SHP77 treated with DMSO at 0.1 percent for 48 hours (cell line): ENCODE measurements at places on chromosomes 7 and 10.

GRCh38 chr10:89479771-89480446 is 55.5 kb downstream of the SLC16A12 start:
- no peak for DNase-seq

- DNase-seq, result no peak
Measured at GRCh38 chr10:9091530-9092093, 1037.1 kb downstream of the GATA3 start.

DNA sequence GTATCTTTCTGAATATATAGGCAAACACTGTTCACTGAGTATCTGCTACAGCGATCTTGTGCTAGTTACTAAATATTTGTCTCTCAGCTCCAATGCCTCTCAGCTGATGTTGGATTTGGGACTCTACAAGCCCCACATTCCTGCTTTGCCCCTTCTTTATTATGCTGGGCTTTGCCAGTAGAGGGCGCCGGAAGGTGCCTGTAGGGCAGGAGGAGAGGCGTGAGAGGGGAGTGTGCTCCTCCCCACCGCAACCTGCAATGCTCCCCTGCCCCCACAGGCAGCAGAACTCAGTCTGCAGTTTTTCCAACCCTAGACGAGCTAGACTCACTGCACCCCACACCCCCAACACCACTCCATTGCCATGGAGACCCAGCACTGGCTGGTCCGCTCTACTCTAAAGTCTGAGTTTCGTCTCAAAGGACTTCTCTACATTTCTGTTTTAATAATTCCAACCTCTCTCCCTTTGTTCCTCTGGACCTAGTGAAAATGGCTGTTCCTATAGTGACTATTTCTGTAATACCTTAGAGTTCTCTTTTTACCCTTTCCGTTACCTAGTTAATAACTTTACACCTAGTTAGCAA is 337.6 kb downstream of the CCSER2 start:
- DNase-seq, result no peak

DNA sequence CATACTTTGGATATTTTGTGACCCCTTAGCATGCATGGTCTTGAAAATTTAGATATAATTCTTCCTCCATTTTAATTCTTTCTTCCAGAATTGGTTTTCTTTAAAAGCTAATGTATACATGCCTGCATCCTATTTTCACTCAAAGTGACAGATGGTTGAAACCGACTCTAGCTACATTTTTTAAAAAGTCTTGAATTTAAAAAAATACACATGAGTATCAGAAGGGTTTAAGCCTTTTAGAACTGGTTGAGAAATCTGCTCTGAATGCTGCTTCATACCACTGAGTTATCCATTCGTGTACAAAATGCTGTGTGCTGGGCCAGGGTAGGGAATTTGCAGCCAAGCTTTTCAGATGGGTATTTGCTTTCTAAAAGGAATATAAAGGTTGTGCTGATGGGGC is 16.5 kb downstream of the DYNC1I1 start:
- DNase-seq, result no peak

DNA sequence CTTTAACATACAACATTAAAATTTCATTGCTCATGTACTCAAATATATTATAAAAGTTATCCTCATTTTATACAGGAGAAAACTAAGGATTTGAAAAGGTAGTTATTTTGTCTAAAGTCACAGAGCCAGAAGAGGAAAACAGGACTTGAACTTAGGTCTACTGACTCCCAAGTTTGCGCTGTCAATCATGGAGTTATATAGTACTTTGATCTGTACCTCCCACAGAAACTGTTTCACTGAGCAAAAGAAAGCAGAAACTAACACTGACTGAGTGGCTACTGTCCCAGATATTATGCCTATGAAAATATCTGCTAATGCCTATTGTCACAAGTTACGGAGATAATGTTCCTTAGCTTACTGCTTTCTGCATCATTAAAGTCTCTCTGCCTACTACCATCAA is 329.1 kb downstream of the MAGI2 start:
- no peak for DNase-seq

GRCh38 chr10:3067118-3067858 is at the start of gene PFKP:
PFKP (plus strand) TSS chr10:3067548; CDS start chr10:3067596, 48 bp downstream.
- no peak for DNase-seq

- DNase-seq, result no peak
Measured at GRCh38 chr7:26182706-26183105, 17.8 kb downstream of the HNRNPA2B1 start.

- no peak for DNase-seq
Measured at GRCh38 chr10:90407131-90407530, 450.7 kb downstream of the HTR7 start.

DNA sequence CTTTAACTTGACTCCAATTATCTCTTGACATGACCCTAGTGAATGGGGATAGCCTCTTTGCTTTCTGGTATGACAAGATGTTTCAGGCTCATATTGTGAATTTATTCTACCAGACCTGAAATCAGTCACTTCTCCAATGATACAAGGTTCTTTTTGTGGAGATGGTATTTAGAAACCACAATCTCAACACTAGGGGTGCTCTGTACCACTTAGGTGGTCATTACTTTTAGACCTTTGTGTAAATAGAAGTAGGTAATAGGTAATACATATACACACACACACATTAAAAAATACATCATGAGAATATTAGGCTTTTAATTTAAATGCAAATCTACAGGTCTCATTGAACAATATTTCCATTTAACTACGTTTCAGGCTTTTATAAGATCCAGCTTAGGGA is 199.0 kb upstream of the RHOBTB1 start:
- DNase-seq, result no peak

DNA sequence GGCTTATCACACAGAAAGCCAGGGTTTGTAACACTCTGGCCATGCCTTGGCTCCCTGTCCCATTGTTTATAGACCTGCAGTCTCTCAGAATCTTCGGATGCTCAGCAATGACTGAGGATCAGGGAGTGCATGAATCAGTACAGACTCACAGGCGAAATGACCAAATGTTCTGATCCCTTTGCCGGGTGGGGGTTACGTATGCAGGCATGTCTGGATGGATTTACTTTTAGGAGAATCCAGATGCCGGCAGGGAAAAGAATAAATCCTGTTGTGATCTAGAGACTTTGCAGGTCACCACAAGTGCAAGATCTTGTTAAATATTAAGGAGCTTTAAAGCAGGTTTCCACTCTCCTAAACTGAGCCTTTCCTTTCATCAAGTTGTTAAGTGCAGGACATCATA is 149.5 kb downstream of the SFMBT2 start:
- no peak for DNase-seq

DNA sequence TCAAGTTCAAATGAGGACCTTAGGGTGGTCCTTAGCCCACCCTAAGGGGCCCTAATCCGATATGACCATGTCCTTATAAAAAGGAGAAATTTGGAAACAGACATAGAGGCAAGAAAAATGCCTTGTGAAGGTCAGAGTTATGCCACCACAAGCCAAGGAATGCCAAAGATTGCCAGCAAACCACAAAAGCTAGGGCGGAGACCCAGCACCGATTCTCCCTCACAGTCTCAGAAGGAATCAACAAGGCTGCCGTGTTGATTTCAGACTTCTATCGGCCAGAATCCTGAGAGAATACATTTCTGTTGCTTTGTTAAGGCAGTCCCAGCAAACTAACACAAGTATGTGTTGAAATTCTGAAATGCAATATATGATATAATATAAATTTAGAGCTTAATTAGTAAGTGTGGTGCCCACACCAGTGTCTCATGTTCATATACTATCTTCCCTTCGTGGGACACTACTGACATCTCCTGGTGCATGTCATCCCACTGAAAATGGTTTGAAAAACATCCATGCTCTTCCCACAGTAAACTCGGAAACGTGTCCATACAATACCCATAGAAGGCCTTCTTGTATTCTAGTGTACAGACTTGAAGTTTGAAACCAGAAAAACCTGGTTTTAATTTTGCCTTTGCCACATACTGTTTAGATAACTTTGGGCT is 349.0 kb downstream of the TNS3 start:
- DNase-seq, result no peak

DNA sequence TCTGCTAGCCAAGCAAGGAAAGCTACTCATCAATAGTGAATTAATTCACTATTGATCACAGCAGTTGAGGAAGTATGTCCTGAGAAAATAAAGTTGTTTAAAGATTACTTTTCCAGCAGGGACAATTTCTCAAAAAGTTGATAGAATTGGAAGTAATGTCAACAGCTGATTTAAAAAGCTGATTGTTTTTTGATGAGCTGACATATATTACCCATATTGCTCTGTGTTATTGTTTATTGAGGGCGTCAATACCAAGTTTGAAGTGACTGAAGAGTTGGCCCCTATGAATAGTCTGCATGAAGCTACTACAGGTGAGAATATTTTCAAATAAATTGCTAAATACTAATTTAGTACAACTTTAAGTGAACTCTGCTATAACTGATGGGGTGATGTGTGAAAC is 28.0 kb downstream of the ZFAND4 start:
- no peak for DNase-seq

DNA sequence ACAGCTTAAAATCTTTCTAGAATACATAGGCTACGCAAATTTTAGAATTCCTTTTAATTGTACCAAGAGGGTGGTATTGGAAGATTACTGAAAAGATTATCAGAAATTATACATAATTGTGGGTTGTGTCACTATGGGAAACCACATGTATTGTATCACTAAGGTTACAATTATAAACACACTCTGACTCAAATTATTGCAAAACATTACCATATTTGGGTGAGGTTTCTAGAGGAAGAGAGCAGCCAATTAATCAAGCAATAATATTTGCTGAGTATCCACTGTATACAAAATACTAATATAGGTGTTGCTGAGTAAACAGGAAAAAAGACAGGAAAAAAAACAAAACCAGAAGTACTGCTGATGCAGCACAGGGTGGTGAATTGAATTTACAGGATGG is 3.1 kb upstream of the CAPZA2 start:
- no peak for DNase-seq

DNA sequence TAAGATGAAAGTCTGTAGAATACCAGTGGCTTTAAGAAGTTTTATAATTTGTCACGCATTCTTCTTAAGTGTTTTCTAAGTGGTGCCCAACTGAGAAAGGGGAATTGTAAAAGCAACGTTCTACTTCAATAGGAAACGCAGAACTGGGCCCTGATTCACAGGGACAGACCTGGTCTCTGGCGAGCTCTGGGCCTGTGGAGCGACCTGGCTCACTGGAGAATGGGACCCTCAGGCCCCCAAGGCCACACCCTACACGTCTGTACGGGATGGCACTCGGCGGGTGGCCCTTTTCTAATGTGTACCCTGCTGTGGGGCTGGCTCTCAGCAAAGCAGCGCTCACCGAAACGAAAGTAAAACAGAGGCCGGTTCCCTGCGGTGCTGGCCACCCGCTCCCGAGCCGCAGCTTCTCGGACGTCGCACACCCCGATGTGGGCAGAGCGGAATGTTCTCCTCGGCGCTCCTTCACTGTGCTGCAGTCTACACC is 205.0 kb downstream of the DIP2C start:
- DNase-seq, result no peak

GRCh38 chr10:70430493-70431445 is 10.7 kb downstream of the NODAL start:
- DNase-seq, result no peak

DNA sequence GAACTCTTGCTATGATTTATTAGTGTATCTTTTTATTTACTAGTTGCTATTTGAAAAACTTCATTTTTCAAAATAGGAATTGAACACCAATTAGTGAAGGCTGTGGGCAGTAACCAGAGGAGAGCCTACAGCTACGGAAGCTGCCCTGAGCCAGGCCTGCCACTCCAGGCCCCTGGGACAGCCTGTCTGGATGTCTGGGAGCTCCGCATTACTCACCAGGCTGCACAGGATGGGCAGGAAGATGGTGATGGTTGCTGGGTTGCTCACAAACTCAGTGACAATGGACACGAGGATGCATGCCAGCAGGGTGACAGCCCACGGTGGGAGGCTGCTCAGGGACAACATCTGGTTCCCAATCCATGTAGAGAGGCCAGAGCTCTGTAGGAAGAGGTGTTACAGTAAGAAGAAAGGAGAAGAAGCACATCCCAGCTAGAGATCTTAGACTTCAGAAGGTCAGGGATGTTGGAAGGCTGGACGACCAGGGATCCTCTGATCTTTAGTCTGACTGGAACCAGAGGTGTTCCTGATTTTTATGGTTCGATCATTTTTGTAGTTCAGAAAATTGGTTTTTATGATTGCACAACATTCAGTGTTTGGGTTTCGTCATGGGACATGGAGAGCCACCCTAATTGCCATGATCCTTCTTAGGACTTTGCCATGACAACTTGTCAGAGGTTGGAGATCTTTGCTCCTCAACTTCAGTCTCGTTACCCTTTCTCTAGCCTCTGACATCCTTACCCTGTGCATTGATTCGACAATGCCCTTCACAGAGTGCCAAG is 23.2 kb downstream of the STMP1 start:
- DNase-seq, result no peak

DNA sequence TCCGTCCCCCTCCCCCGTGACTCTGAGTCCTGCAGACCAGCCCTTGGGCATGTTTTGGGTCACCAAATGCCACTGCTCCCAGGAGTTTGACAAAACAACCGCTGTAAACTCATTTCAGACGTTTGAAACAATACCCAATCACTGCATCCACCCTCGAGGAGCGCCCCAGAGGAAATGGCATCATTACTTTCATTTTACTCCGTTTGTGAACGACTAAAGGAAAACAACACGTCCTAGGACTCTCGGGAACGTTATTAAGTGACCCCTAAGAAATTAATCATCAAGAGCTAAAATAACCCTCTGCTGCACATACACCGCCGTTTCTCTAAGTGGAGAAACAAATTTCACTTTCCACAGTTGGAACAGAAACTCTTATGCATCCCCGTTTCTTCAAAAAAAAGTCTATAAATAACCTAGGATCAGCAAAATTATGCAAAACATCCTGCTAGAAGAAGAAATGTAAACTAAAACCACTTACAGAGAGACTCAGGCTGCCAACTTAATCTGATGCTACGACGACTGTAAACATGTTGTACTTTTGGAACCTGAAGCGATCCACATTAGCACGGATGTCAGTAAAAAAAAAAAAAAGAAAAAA is 109.9 kb upstream of the EFCAB10 start:
- no peak for DNase-seq

- DNase-seq, result no peak
Measured at GRCh38 chr7:71112436-71112835, 19.5 kb upstream of the GALNT17 start.

DNA sequence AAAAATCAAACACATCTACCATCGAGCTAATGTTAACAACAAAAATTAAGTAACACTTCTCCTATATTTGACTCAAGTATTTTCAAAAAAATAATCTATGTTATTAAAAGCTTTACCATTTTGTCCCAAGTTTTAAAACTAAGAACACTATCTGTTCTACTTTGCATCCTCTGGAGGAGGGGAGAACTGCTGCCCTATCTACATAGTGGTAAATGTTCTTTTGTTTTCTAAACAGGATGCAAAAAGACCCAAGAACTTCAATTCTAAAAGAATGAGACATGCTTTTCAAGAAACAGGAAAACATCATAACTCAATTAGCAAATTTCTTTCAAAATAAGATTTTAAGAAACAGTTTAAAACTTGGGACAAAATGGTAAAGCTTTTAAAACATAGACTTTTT is 14.8 kb downstream of the SLC26A3 start:
- DNase-seq, result no peak

- no peak for DNase-seq
Measured at GRCh38 chr10:50375745-50376144, 124.4 kb upstream of the ASAH2 start.

- peak; percentile 22 for DNase-seq
Measured at GRCh38 chr7:17546592-17546991, 248.1 kb downstream of the AHR start.
